ENCODE measurements at places on chromosomes 7 and 10. TPM values are rescaled to one million over a fixed set of nuclear protein-coding genes. Genes with fewer than 3 reads are reported as not detected.

DNA sequence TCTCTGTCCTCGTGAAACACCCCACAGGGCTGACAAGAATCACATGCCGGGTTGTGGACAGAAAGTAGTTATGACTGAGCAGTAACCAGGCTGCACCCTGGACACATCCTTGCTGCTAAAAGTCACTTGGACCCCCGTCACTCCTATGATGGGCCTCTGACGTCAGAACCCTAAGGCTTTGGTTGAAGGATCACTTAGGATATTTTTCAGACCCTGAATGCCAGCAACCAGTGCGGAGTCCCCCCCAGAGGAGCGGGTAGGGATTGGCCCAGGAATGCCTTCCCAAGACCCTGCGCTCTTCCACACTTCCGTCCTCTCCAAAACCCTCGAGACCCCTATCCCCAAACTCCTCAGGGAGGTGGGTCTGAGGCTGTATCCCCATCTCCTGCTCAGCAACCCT, 52.1 kb downstream of the CFAP46 start:
- no peak overlapping the region for H3K27ac ChIP-seq
- peaks cover 5% of the 10 kb centered on the region for H3K4me1 ChIP-seq
- no peaks in the 10 kb centered on the region for H3K36me3 ChIP-seq
- no peak for DNase-seq
- no peak overlapping the region for H3K4me3 ChIP-seq
- H3K27me3 ChIP-seq = no peaks in the 10 kb centered on the region

DNA sequence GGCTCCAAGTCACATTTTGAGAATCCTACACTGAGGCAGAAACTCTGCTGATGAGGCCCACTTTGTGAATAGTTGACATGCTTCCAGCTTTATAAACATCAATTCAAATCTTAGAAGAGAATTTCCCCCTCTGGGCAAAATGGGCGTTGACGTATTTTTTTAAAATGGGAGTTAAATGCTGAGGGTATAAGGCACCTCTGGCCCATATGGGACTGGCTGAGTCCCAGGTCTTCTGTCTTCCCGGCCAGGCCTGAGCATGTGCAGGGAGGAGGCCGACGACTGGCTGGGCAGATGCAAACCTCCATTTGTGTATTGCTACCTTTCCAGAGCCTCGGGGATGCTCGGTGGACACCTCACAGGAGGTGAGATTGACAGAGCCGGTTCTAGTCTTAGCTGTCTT, 37.7 kb downstream of the BUB3 start:
- H3K4me1 ChIP-seq = no peaks in the 10 kb centered on the region
- no peaks in the 10 kb centered on the region for H3K27me3 ChIP-seq
- no peak for DNase-seq
- no peaks in the 10 kb centered on the region for H3K36me3 ChIP-seq

DNA sequence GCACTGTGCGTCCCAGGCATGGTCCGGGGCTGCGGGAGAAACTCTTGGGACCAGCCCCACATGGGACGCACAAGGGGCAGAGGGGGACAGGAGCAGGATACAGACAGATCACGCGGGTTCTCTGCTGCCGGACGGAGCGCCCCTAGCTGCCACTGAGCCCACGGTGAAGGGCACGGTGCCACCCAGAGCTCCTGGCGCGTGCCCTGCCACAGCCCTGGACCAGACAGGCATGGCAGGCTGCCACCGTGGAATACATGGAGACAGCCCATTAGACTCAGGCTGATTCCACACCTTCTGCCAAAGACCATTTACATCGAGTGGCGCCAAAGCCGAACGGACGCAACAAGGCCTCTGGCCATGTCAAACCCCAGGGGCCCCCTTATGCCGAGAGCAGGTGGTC, 90.4 kb downstream of the MAD1L1 start:
- peaks cover 45% of the 10 kb centered on the region for H3K36me3 ChIP-seq
- no peaks in the 10 kb centered on the region for H3K27me3 ChIP-seq
- no peak overlapping the region for H3K4me3 ChIP-seq
- DNase-seq = no peak
- no peak overlapping the region for H3K27ac ChIP-seq

GRCh38 chr7:34672430-34672829, 14.4 kb downstream of the NPSR1 start:
- H3K36me3 ChIP-seq = no peaks in the 10 kb centered on the region
- no peak overlapping the region for H3K27ac ChIP-seq
- H3K4me1 ChIP-seq = no peaks in the 10 kb centered on the region

DNA sequence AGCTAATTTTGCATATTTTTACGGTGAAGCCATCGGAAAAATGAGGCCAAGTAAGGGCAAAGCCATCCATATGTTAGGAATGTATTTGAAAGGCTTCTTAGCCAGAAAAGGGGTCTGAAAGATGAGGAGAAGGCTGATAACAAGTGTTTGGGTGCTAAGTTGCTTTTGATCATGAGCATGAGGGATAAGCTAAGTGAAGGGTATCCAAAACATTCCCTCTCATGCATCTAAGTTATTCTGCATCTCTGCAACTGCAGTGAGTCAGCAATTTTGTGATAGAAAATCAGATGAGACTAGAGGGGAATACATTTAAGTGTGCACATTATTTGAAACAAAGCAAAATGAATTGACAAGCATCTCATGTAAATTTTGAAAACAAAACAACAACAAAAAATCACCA, 282.8 kb downstream of the GPR158 start:
- DNase-seq = no peak
- H3K36me3 ChIP-seq = no peaks in the 10 kb centered on the region
- H3K27ac ChIP-seq = no peak overlapping the region
- H3K4me3 ChIP-seq = no peak overlapping the region

DNA sequence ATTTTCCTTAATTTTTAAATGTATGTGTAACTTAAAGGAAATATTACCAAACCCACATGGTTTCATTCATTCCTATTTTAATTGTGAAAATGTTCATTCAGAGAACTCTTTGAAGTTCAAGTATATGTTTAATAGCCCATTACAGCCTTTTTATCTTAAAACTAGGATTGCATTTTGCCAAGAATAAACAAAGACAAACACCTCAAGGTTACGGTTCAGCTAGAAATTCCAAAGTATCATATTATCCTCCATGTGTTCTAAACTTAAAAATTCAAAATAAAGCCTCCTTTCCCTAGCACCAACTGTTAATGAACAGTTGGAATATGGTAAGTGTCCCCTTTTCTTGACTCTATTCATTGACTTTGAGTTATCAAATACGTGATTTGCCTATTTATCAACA, 215.6 kb upstream of the SEMA3E start:
- peaks cover 3% of the 10 kb centered on the region for H3K4me1 ChIP-seq
- no peaks in the 10 kb centered on the region for H3K36me3 ChIP-seq
- no peak overlapping the region for H3K4me3 ChIP-seq
- DNase-seq = no peak
- no peaks in the 10 kb centered on the region for H3K27me3 ChIP-seq

DNA sequence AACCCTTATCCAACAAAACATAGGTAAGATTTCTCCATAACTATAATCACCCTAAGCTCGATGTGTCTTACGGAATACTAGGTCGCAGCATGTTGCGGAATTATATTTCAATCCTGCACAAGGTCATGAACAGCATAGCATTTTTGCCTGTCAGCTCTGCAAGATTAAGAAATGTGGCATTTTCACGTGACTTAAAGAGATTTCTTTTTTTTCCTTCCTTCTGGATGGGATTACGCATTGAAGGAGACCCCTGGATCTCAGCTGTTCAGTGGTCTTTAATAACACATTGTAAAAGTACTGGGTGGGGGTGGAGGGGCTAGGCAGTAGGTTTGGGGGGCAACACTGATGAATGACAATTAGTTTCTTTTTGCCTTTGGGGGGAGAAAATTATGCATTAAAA, 106.7 kb downstream of the CUBN start:
- H3K4me3 ChIP-seq = no peak overlapping the region
- no peak for DNase-seq
- H3K27me3 ChIP-seq = no peaks in the 10 kb centered on the region
- H3K36me3 ChIP-seq = no peaks in the 10 kb centered on the region

DNA sequence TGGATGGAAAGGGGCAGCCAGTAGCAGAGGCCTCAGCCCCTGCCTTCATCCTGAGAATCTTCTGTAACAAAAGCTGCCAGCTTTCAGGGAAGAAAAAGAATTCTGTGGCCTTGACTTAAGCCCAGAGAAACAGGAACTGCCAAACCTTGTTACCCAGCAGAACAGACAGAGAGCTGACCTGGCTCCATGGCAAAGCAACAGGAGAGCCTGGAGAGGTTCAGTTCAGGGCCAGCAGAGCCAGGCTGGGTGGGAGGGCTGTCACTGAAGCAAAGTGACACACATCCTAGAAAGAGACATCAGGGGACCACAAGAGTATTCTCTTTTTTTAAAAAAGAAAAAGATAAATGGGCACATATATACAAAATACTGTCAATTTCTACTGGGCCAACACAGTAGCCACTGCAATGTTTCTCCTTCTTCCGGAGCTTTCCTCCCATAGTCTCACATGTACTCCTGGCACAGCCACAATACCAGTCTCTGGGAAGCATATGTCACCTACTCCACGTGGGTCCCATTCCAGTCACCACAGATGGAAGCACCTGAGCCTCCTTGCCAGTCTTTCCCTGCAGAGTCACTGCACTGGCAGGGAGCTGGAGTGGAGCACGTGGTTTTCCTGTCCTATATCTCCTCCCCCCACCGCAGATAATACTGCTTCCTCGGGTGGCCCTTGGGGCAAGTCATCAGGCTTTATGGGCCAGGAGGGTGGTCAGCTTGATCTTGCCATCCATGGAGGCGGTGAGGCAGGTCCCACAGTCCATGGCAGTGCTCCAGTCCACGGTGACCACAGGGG, 15.2 kb upstream of the CYREN start:
- no peaks in the 10 kb centered on the region for H3K27me3 ChIP-seq
- no peaks in the 10 kb centered on the region for H3K4me1 ChIP-seq
- peaks cover 50% of the 10 kb centered on the region for H3K36me3 ChIP-seq
- DNase-seq = no peak

ARHGAP19 gene
- total RNA-seq = 20.4 TPM

DNA sequence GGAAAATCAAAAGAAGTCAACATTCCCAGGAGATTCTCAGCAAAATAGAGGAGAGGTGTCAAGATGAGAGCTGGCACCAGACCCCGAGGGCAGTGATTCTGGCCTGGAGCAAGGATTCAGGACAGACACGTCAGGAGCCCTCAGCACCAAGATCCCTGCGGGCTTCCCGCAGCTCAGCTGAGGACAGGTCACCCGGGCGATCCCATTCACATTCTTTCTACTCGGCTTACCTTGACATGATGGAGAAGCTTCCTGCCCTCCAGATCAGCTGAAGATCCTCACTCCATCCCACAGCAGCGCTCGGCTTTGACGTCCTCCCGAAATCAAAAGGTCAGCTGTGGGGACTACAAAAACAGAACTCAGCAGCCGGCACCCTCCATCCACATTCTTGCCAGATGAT, 139.1 kb downstream of the DLG5 start:
- no peaks in the 10 kb centered on the region for H3K4me1 ChIP-seq
- H3K27me3 ChIP-seq = no peaks in the 10 kb centered on the region
- no peak overlapping the region for H3K4me3 ChIP-seq
- no peak overlapping the region for H3K27ac ChIP-seq
- DNase-seq = no peak

GRCh38 chr10:118966076-118966849, 63.3 kb upstream of the NANOS1 start:
- H3K27ac ChIP-seq = no peak overlapping the region
- no peaks in the 10 kb centered on the region for H3K36me3 ChIP-seq
- no peak for DNase-seq
